ENCODE measurements at places on chromosomes 2 and 18.

GRCh38 chr2:157871415-157871814, 4.7 kb downstream of the ACVR1 start:
- DNase-seq: no peak

DNA sequence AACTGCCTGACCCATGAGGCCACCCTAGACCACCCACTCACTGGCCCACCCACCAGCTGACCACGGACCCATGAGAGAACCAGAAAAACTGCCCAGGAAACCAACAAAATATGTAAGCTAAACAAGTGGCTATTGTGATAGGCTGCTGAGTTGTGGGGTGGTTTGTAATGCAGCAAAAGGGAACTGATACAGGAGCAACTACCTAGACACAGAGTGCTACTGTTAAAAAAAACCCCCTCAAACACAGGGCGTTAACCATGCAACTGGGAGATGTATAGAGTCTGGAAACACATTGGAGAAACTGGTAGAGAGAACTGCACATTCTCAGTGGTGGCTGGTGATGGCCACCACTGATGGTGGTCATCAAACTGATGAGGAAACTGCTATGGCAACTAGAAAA, 206.3 kb upstream of the GYPC start:
- no peak for DNase-seq

GRCh38 chr2:105796131-105796638, 51.5 kb downstream of the NCK2 start:
- DNase-seq: no peak

GRCh38 chr2:51706220-51706619, 674.3 kb upstream of the NRXN1 start:
- no peak for DNase-seq

DNA sequence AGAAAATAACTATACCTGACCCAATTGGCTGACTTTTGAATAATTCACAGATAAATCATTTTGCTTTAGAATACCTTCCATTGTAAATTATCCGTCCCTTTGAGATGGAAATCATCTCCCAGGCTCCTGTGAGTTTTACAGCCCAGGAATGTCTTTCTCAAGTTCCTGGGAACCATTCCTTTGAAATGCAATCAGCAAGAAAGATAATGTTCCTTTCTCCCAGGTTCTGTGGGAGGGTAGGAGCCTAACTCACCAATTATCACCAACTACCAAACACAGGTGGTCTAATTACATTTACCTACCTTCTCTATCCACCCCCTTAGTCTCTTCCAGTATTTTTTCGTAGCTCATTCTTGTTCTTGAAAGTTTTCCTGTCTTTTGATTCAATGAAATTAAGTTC, 1016.0 kb downstream of the SOCS6 start:
- DNase-seq: no peak

- no peak for DNase-seq
Measured at GRCh38 chr2:119721462-119721861, 38.3 kb upstream of the PTPN4 start.

GRCh38 chr18:1018181-1018681, 113.6 kb downstream of the ADCYAP1 start:
- no peak for DNase-seq

GRCh38 chr2:168663993-168664392, 138.4 kb upstream of the NOSTRIN start:
- DNase-seq: no peak

DNA sequence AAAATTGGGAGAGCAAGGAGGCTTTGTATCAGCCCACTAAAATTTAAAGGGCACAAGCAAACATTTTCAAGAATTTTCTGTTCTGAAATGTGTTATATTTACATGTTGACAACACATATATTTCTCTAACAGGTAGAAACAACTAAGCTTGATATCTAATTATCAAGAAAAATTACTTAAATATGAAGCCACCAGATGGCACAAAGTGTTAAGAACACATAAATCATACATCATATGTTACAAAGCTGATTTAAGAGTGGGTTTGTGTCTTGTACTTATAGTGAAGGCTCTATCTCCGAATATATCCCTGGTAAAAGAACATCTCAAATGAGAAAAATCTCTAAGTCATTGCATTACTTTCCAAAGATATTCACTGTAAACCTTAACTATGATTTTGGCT, 19.6 kb upstream of the CREB1 start:
- DNase-seq: no peak

- DNase-seq: no peak
Measured at GRCh38 chr2:239159476-239159911, 241.3 kb downstream of the HDAC4 start.

DNA sequence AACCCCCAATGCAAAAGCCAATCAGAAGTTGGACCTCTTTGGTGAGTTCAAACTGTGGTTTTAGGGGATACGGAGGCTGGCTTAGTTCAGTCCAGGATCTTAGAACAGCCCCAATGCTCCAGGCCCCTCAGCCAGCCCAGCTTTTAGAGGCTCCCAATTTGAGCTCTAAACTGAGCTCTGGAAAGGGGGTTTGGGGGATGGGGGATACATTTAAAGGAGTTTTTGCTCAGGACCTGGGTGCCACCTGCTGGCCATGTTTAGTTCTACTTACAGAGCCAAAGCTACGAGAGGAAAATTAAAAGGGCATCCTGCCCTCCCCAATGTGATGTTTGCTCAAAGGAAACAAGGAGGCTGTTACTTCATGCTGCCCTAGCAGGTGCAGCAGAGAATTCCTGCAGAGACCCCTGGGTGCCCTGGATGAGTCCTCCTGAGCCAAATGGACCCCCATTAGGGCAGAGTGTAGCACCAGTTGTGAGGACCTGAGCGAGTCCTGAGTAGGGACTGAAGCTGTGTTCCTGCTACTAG, 15.9 kb upstream of the TMEM214 start:
- DNase-seq: peak; percentile 37
